ENCODE measurements at places on chromosomes 5 and 9. TPM values are rescaled to one million over a fixed set of nuclear protein-coding genes. Genes with fewer than 3 reads are reported as not detected.

SLC2A6 gene
- 8.8 TPM for total RNA-seq

PCDHB1 gene
- not detected for total RNA-seq

DNA sequence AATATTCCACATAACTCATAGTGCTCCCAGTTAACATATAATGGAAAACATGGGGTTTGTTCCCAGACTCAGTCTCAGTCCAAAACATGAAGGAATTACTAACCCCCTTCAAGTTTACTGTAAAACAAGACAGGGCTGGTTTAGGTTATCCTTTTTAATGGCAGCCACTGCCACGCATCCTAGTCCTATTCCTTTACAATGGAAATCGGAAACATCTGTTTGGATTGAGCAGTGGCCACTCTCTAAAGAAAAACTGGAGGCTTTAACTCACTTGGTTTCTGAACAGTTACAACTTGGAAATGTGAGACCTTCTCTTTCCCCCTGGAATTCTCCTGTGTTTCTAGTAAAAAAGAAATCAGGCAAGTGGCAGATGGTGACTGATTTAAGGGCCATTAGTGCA is 609.9 kb upstream of the ACO1 start:
- H3K27ac ChIP-seq, result no peak overlapping the region
- H3K36me3 ChIP-seq, result no peaks in the 10 kb centered on the region
- no peaks in the 10 kb centered on the region for H3K27me3 ChIP-seq
- no peak for DNase-seq
- no peaks in the 10 kb centered on the region for H3K4me1 ChIP-seq
- H3K4me3 ChIP-seq, result no peak overlapping the region

DNA sequence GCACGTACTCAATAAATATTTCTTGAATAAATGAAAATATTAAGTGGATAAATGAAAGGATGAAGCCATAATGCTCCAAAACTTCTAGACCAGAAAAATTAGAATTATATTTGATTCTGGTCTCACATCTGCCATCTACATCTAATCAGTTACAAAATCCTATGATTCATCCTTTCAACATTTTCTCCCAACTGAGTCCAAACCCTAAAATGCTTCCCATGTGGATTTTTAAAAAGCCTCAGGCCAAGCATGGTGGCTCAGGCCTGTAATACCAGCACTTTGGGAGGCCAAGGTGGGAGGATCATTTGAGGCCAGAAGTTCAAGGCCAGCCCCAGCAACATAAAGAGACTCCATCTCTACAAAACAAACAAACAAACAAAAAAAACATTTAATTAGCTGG is 31.6 kb upstream of the FST start:
- H3K4me1 ChIP-seq, result no peaks in the 10 kb centered on the region
- no peak overlapping the region for H3K4me3 ChIP-seq
- H3K36me3 ChIP-seq, result no peaks in the 10 kb centered on the region
- no peak for DNase-seq
- no peak overlapping the region for H3K27ac ChIP-seq

GRCh38 chr5:35443803-35444595 is 173.7 kb upstream of the SPEF2 start:
- DNase-seq, result no peak
- no peaks in the 10 kb centered on the region for H3K36me3 ChIP-seq
- no peak overlapping the region for H3K4me3 ChIP-seq
- H3K27me3 ChIP-seq, result no peaks in the 10 kb centered on the region

- H3K4me1 ChIP-seq, result peaks cover 60% of the 10 kb centered on the region
- H3K4me3 ChIP-seq, result no peak overlapping the region
- H3K27ac ChIP-seq, result no peak overlapping the region
- no peaks in the 10 kb centered on the region for H3K27me3 ChIP-seq
- H3K36me3 ChIP-seq, result no peaks in the 10 kb centered on the region
- no peak for DNase-seq
Measured at GRCh38 chr5:72268753-72269410, 51.2 kb downstream of the MRPS27 start.

DNA sequence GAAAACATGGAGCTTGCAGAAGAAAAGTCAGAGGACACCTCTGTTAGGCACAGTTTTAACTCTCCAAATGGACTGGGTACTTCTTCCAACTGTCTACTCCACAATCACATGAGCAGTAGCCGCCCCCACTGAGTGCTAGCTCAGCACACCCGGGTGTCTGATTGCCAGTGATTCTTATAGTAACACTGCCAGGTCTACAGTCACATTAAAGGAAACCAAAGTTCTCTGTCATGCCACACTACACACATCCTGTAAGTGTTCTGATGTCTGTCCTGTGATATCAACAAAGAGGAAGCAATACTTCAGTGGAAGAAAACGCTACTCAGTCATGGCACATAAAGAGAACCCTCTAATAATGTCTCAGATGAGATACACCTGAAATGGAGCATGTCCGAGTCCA is at the start of gene HAVCR2:
TSS of gene HAVCR2 (minus strand) at position 69 of the 400 bp plus-strand sequence. CDS start at position 8, 61 bp downstream.
- H3K4me3 ChIP-seq, result peak within 1 kb of the TSS; percentile 64
- peak within 1 kb of the TSS; percentile 38 for H3K27ac ChIP-seq

GRCh38 chr5:64834611-64835010 is 65.9 kb downstream of the CWC27 start:
- H3K27ac ChIP-seq, result no peak overlapping the region
- no peak for DNase-seq
- no peaks in the 10 kb centered on the region for H3K27me3 ChIP-seq
- H3K4me1 ChIP-seq, result no peaks in the 10 kb centered on the region
- H3K4me3 ChIP-seq, result no peak overlapping the region
